Osteocyte (in vitro differentiated cells): ENCODE measurements at places on chromosomes 16 and 17. TPM values are rescaled to one million over a fixed set of nuclear protein-coding genes. Genes with fewer than 3 reads are reported as not detected.

GRCh38 chr16:49061137-49061714, 220.4 kb downstream of the CBLN1 start:
- H3K4me3 ChIP-seq: no peak overlapping the region
- no peaks in the 10 kb centered on the region for H3K27me3 ChIP-seq
- H3K27ac ChIP-seq: no peak overlapping the region
- no peaks in the 10 kb centered on the region for H3K36me3 ChIP-seq
- DNase-seq: no peak

- no peak for DNase-seq
- H3K4me1 ChIP-seq: no peaks in the 10 kb centered on the region
- H3K36me3 ChIP-seq: no peaks in the 10 kb centered on the region
- no peak overlapping the region for H3K27ac ChIP-seq
- H3K27me3 ChIP-seq: peaks cover 19% of the 10 kb centered on the region
These were observed 10.6 kb downstream of the FBXO39 start for GRCh38 chr17:6786618-6787017.

GRCh38 chr17:1720856-1721386, 3.6 kb upstream of the WDR81 start:
- H3K36me3 ChIP-seq: no peaks in the 10 kb centered on the region
- no peak overlapping the region for H3K4me3 ChIP-seq
- peak; percentile 86 for DNase-seq
- H3K4me1 ChIP-seq: peaks cover 44% of the 10 kb centered on the region

GRCh38 chr17:17672453-17673368, 8.5 kb upstream of the RAI1 start:
- H3K27ac ChIP-seq: no peak overlapping the region
- no peaks in the 10 kb centered on the region for H3K27me3 ChIP-seq
- peaks cover 18% of the 10 kb centered on the region for H3K4me1 ChIP-seq

GRCh38 chr17:33688771-33689170, 395.7 kb upstream of the ASIC2 start:
- no peak overlapping the region for H3K27ac ChIP-seq
- H3K27me3 ChIP-seq: no peaks in the 10 kb centered on the region

GRCh38 chr17:1087381-1088241, 90.7 kb downstream of the TIMM22 start:
- H3K36me3 ChIP-seq: peaks cover 17% of the 10 kb centered on the region
- peak overlapping the region; percentile 35 for H3K4me3 ChIP-seq
- DNase-seq: no peak
- peak overlapping the region; percentile 95 for H3K27ac ChIP-seq
- H3K27me3 ChIP-seq: no peaks in the 10 kb centered on the region
- H3K4me1 ChIP-seq: peaks cover 9% of the 10 kb centered on the region

Gene RPTOR
- 36.0 and 37.1 TPM in 2 replicates for total RNA-seq

GRCh38 chr16:56294579-56294978, 103.3 kb downstream of the GNAO1 start:
- H3K4me3 ChIP-seq: no peak overlapping the region
- H3K27me3 ChIP-seq: peaks cover 17% of the 10 kb centered on the region
- H3K4me1 ChIP-seq: peaks cover 5% of the 10 kb centered on the region
- no peak for DNase-seq
- H3K36me3 ChIP-seq: no peaks in the 10 kb centered on the region

GRCh38 chr17:76685846-76686245, 24.9 kb downstream of the MXRA7 start:
- peaks cover 18% of the 10 kb centered on the region for H3K36me3 ChIP-seq
- H3K27me3 ChIP-seq: no peaks in the 10 kb centered on the region
- peaks cover 79% of the 10 kb centered on the region for H3K4me1 ChIP-seq
- DNase-seq: no peak
- no peak overlapping the region for H3K27ac ChIP-seq
- no peak overlapping the region for H3K4me3 ChIP-seq

DNA sequence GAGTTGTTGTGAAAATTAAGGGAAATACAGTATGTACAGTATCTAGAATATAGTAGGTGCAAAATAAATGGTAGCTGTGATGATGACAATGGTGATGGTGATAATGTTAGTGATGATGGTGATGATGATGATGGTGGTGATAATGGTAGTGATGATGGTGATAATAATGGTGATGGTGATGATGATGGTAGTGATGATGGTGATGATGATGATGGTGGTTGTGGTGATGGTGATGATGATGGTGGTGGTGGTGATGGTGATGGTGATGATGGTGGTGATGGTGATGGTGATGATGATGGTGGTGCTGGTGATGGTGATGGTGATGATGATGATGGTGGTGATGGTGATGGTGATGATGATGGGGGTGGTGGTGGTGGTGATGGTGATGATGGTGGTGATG, 91.3 kb upstream of the FOXF1 start:
- no peak overlapping the region for H3K27ac ChIP-seq
- H3K27me3 ChIP-seq: peaks cover 12% of the 10 kb centered on the region
- no peak overlapping the region for H3K4me3 ChIP-seq

DNA sequence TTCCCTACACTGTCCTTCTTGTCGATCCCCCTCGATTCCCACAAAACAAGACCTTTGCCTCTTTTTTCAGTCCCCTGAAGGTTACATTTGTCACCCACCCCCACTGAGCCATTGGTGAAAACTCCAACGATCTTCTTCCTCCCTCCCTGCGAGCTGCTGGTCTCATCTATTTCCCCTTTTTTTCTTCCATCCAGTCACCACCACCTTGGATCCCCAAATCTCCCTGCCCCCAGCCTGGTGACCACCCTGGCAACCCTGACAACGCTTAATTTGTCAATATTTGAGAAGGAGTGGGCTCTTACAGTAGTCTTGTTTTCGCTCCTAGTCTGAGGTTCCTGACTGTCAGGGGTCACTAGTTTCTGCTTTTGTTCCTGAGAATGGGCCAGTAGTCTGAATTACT, 62.9 kb downstream of the SMPD3 start:
- no peak for DNase-seq
- no peaks in the 10 kb centered on the region for H3K36me3 ChIP-seq
- peaks cover 3% of the 10 kb centered on the region for H3K27me3 ChIP-seq

Gene TEKT1
- not detected in 2 replicates for total RNA-seq

GRCh38 chr17:80045703-80046102, 9.3 kb downstream of the CCDC40 start:
- no peaks in the 10 kb centered on the region for H3K4me1 ChIP-seq
- no peaks in the 10 kb centered on the region for H3K27me3 ChIP-seq
- peaks cover 27% of the 10 kb centered on the region for H3K36me3 ChIP-seq

GRCh38 chr17:48565022-48565554, 13.1 kb downstream of the HOXB4 start:
- peaks cover 36% of the 10 kb centered on the region for H3K27me3 ChIP-seq
- H3K36me3 ChIP-seq: no peaks in the 10 kb centered on the region
- H3K4me1 ChIP-seq: no peaks in the 10 kb centered on the region
- no peak overlapping the region for H3K4me3 ChIP-seq
- DNase-seq: no peak

Gene OTOP3
- not detected in 2 replicates for total RNA-seq

DNA sequence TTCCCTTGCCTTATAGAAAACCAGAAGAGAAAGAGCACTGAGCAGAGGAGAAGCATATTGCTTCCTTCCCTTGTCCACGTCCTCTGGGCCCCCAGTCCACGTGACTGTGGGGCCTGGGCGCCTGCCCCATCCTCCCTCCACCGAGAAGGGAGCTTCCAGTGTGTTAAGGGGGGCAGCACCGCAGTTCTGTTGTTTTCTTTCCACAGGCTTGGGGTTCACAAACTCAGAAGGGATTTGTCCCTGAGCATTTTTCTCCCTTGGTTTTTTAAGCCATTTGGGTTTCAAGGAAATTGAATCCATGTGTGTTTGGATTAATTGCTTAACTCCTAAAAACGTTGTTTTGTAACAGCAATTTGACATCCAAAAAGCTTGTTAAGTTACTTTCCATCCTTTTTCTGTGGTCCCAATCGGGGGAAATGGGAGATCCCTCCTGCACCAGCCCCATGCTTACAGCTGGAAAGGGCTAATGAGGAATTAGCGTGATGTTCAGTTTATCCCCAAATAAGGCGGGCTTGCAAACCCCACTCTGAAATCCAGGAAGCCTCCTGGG, 347.5 kb upstream of the TNRC6C start:
- no peak overlapping the region for H3K4me3 ChIP-seq
- peaks cover 7% of the 10 kb centered on the region for H3K4me1 ChIP-seq
- peaks cover 43% of the 10 kb centered on the region for H3K27me3 ChIP-seq
- no peaks in the 10 kb centered on the region for H3K36me3 ChIP-seq
- DNase-seq: no peak

- H3K27me3 ChIP-seq: peaks cover 3% of the 10 kb centered on the region
- peak; percentile 17 for DNase-seq
- H3K36me3 ChIP-seq: no peaks in the 10 kb centered on the region
- H3K4me1 ChIP-seq: no peaks in the 10 kb centered on the region
- H3K27ac ChIP-seq: no peak overlapping the region
These were observed 39.3 kb upstream of the BRD7 start for GRCh38 chr16:50408001-50408561.

DNA sequence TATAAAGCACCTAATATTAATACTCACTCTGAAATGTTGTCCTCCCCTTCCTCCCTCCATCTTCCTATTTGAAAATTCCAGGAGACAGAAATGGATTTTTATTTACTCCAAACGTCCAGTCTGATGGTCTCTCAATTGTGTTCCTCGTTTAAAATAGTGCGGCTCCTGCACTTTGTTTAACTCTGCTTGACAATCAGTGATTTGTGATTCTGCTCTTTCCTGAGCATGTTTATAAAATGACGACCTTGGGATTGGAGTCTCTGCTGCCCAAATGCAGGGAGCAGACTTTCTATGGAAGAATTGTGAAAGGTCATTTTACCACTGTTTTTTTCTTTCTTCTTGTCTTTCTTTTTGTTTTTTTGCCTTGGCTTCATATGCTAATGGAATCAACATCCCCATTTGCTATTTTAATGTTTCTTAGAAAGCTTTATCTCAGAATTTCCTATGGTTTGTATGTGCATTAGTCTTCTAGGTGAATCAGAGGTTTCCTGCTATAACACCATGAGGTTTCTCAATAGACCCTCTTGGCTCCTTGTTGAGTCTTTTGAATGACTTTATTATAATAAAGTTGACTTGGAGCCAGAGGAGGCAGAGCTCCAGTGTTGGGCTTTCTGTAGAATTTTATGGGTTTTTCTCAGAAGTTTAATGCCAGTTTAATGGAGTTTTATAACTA, 376.5 kb downstream of the CDH11 start:
- no peak overlapping the region for H3K27ac ChIP-seq
- H3K27me3 ChIP-seq: no peaks in the 10 kb centered on the region
- no peaks in the 10 kb centered on the region for H3K36me3 ChIP-seq
- no peak overlapping the region for H3K4me3 ChIP-seq
- peaks cover 3% of the 10 kb centered on the region for H3K4me1 ChIP-seq

Gene ANKRD40CL
- total RNA-seq: not detected in 2 replicates

Gene MT4
- total RNA-seq: not detected in 2 replicates

DNA sequence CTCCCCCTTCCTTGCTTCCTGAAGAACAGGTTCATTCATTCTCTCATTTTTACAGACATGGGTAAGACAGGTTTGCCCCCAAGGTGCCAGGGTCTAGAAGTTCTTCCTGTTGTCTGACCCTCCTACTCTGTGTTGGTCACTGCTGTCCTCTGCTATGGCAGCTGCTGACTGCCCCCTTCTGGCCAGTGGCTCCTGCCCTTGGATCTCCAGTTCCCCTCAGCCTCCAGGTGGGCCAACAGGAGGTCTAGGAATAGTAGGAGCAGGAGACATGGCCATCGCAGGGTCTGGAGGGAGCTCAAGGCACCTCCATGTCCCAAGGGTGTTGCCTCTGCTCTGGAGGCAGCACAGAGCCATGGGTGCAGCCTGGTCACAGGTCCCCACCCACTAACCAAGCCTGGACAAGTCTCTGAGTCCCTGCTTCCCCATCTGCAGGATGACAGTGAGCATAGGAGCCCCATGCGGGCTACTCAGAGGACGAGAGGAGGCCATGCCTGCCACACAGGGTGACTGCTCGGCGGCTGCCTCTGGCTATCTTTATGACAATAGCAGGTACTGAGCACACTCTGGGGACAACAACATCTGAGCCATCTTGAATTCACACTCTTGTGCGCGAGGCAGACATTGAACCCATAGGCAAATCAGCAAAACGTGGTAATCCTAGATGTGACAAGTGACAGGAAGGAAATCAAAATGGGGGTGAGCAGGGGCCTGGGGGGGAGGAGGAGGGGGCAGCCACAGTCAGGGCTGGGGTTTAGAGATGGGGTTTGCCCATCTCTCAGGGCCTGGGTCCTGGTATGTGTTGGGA, 27.0 kb upstream of the NXPH3 start:
- H3K36me3 ChIP-seq: no peaks in the 10 kb centered on the region
- no peak for DNase-seq
- H3K4me3 ChIP-seq: no peak overlapping the region
- H3K27me3 ChIP-seq: peaks cover 6% of the 10 kb centered on the region
- H3K27ac ChIP-seq: no peak overlapping the region
